Renal cortex interstitium (tissue), 15 donors: ENCODE measurements at places on chromosomes 13 and 19.
A peak's percentile ranks its signal among the peaks of the same experiment; 100 is the strongest.

DNA sequence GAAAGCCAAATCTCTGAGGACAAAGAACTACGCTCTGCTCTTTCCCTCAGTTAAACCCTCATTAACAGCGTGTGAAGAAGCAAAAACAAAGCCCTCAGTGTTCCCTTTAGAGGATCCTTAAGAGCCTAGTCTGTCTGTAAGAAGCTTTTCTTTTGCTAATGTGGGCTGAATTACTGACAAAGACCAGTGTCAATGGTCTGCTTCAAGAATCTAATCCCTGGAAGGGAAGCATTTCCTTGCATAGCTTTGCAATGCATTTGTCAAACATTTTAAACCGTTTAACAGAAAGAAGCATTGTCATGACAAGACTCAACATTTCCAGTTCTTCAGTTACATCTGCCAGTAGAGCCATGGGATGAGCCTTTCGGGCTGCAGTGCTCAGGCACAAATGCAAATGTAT, 64.9 kb downstream of the EDNRB start:
- DNase-seq: no peak

- DNase-seq: no peak
Observed at GRCh38 chr19:30153326-30154210, 211.5 kb downstream of the URI1 start.

DNA sequence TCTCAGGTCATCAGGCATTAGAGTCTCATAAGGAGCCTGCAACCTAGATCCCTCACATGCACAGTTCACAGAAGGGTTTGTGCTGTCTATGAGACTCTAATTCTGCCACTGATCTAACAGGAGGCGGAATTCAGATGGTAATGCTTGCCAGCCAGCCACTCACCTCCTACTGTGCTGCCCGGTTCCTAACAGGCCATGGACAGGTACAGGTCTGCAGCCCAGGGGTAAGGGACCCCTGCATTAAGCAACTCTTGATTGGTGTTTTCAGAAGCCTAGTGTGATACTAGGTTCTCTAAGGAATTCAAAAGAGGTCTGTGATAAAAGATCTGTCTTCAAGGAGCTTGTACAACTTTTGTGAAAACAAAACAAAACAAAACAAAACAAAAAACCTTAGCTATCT, 31.1 kb downstream of the CAB39L start:
- no peak for DNase-seq

DNA sequence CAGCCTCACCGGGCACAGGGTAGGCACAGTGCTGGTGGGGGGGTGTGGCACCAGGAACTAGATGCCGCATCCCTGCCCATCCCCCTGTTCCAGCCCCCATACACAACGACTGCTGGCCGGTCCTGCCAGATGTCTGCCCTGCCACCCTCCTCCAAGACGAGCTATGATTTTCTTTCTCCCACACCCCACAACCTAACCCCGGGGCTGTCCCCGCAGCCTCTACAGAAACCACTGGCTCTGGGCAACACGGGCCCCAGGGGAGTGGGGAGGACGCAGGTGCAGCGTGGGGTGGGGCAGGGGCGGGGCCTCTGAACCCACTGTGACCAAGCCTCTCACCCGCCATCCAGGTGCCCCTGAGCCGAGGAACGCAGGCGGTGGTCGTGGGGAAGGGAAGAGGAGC, 15.5 kb downstream of the PGLS start:
- no peak for DNase-seq

GRCh38 chr19:18915639-18916038, 3.5 kb downstream of the COPE start:
- no peak for DNase-seq

GRCh38 chr13:95710313-95710712, 33.4 kb downstream of the DNAJC3 start:
- DNase-seq: no peak

DNA sequence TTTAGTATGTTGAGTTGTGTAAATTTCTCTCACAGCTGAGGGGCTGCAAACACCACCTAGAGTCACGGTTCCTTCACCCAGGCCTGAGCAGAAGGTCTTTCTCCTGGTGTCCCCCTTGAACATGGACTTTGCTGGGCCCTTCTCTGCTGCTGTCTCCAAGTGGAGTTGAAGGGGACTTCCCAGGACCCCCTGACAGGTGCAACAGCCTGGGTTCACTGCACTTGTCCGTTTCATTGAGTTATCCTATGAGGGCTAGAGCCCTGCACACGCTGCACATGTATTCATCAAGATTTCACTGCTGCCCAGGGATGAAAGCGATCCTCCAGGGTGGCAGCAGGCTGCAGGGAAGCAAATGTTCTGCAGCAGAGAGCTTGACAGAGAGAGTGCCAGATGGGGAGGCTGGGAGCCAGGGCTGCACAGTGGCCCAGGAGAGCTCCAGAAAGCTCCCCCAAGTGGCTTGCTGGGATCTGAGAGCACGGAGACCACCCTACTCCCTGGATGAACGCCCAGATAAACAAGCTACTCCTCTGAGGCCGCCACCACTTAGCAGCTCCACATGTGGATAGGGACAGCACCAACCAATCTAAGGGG, 10.3 kb downstream of the TMEM272 start:
- no peak for DNase-seq

GRCh38 chr19:33293255-33294057, 8.9 kb downstream of the CEBPA start:
- no peak for DNase-seq

GRCh38 chr13:47337781-47338507, 441.1 kb upstream of the HTR2A start:
- DNase-seq: no peak

- no peak for DNase-seq
Observed at GRCh38 chr13:27389891-27390290, 34.5 kb upstream of the GTF3A start.

- no peak for DNase-seq
Observed at GRCh38 chr13:40660141-40660664, 6.2 kb downstream of the FOXO1 start.

DNA sequence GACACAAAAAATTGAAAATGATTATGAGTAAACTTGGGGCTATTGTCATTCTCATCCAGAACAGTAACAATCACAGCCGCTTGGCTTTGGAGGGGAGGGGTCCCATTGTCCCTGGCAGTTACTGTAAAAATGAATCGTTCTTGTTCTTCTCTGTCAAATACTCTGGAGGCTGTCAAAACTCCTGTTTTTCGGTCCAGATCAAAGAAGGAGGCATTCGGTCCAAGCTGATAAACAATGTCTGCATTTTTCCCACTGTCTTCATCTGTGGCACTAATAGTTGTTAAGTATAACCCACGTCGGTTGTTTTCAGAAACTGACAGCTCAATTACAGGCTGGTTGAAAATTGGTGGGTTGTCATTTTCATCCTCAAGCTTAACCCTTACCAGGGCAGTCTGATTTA, 3.4 kb downstream of the PCDH9 start:
- DNase-seq: no peak

- no peak for DNase-seq
Observed at GRCh38 chr13:41004875-41005693, 14.0 kb downstream of the ELF1 start.

- no peak for DNase-seq
Observed at GRCh38 chr13:19266979-19267378, 85.4 kb upstream of the TUBA3C start.

GRCh38 chr19:19217099-19217498, 5.3 kb downstream of the NCAN start:
- DNase-seq: no peak

DNA sequence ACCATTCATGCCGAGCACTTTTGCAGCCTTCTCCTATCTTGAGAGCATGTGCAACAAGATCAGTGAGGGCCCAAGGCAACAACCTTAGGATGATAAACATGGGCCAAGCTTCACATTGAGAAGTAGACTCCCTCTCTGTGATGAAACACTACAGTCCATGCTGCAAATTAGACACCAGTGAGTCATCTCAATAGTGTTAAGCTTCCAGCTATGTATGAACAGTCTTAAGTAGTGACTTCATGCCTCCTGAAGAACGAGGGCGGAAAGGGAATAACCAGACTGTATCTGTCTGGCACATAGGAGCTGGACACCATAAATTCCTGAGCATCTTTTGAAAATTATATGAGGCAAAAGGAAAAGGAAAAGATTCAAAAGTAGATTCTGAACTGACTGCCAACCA, 309.9 kb upstream of the SLITRK1 start:
- DNase-seq: no peak

DNA sequence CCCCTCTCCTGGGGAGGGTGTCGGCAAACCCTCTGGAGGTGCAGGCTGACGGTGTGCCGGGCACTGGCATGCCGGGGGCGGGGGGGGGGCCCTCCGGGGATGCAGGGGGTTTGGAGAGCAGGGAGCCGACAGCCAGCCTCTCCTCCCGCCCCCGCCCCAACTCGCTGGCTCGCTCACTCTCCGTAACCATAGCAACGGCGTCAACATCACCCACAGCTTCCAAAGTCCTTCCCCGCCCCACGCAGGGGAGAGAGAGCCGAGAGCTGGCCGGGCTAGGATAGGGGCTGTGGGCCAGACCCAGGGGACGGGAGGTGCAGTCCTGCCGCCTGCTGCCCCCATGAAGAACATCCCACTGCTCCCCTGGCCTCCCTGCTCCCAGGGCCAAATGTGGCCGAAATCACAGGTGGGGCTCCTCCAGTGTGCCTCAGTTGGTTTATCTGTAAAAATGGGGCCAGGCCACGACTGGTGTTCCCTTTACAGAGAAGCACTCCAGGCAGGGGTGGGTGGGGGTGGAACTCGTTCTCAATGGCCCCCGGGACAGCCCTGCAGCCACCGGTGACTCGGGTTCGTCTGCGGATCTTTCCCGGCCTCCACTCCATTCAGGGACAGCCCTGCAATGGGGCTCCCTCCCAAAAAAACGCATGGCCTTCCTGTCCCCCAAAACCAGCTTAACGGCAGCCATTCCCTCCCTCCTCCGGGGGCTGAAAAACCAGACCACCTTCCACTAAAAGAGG, 3.2 kb downstream of the KLF16 start:
- DNase-seq: peak; percentile 91

DNA sequence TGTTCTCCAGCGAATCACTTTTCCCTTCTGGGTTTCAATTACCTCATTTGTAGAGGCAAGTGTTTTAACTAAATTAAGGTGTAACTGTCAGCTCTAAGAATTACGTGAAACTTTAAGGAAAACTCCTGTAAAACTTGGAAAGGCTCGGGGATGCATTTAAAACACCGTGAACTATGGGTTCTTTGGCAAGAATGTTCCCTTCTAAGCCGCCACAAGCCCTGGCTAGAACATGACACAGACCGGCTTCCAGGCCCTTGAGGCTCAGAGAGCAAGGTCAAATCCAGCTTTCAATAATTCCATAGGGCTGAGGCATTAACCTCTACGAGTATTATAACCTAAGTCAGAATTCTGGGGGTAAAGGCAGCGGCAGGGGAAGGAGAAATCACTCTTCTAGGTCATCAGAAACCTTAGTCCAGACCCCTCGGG, 685 bp downstream of the VWA8 start:
- peak; percentile 31 for DNase-seq

GRCh38 chr13:41356786-41357185, 45.7 kb downstream of the NAA16 start:
- no peak for DNase-seq

- no peak for DNase-seq
Observed at GRCh38 chr19:5814852-5815246, 10.0 kb downstream of the NRTN start.

DNA sequence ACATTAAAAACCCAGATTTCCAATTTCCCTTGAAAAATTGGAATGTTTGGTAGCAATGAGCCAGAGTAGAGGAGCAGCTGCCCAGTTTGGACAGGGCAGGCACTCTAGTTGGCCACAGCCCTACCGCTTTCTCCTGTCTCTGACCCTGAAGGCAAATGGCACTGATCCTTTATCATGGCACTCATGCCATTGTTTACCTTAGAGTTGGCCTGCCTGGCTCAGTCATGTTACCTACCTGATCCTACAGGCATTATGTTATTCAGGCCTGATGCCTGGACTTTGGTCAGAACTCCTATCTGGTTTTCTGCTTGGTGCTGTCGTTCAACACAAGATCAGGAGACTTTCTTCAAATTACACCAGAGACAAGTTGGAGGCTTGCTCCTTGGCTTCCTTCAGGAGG, 24.9 kb upstream of the TDRD3 start:
- DNase-seq: no peak

GRCh38 chr13:83622422-83622784, 259.9 kb downstream of the SLITRK1 start:
- DNase-seq: no peak

DNA sequence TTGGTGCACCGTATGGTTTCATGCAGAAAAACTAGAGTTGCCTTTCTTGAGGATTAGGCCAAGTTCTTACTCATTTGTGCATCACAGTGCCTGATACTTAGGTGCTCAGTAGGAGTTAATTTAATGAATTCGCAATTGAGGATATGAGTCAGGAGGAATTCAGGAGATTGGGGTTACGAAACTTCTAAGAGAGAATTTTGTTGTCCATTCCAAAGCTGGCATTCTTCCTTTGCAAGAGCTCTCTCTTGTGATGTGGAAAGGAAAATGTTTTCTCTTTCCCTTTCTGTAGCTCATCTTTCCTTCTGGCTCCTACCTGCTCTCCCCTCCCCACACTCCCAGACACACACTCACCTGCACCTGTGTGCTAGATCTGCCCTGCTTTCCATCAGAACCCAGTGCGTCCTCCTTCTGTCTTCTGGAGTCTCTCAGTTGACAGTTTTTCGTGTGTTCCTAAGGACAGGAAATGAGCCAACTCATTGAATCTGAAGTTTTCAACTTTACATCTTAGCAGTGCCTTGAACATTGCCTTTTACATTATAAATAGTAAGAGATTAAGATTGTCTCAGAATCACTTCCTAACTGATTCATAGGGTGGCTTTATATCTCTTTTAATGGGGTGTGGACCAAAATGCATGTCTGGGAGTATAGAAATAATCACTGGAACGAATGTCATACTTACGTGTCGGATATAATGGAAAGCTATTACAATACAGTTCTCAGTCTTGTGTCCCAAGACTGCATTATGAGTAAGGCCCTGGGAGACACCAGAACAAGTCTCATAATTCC, 19.7 kb upstream of the ERCC5 start:
- no peak for DNase-seq

DNA sequence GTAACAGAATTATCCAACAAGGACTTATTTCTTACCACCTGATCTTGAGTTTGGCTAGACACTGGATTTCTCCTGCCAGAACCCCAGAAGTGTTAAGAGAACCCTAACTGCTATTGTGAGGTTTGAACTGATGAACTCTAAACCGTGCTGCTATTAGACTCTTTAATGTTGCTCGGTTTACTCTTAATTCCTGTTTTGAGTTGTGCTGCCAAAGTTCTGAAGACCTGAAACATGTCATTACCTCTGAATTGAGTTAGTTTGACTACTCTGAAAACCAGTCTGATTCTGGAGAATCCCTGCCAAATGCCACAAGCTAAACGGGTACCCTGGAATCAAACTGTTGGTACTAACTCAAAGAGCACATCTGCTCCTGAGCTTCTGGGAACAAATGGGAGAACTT, 215.5 kb downstream of the KLF12 start:
- DNase-seq: no peak

DNA sequence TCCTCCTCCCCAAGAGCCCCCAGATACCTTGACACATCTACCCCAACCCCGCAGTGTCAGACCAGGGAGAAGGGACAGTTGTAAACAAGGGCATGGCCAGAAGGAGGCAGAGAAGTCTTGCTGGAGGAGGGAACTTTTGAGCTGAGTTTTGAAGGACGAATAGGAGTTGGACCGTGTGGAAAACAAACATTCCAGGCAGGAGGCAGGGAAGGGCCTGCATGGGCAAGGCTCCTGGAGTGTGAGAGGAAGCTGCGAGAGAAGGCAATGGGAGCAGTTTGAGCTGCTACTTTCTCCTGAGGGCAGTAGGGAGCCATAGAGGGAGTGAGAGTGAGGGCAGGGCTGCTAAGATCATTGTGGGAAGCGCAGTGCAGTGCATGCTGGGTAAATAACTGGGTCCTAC, 23.3 kb downstream of the IL12RB1 start:
- DNase-seq: no peak

GRCh38 chr13:91313103-91313502, 34.4 kb upstream of the MIR17HG start:
- DNase-seq: peak; percentile 9

GRCh38 chr19:35347930-35348298, 212 bp downstream of the FFAR1 start:
- DNase-seq: no peak
